NCI-H1694 (cell line): ENCODE measurements at places on chromosomes 13 and 19.

DNA sequence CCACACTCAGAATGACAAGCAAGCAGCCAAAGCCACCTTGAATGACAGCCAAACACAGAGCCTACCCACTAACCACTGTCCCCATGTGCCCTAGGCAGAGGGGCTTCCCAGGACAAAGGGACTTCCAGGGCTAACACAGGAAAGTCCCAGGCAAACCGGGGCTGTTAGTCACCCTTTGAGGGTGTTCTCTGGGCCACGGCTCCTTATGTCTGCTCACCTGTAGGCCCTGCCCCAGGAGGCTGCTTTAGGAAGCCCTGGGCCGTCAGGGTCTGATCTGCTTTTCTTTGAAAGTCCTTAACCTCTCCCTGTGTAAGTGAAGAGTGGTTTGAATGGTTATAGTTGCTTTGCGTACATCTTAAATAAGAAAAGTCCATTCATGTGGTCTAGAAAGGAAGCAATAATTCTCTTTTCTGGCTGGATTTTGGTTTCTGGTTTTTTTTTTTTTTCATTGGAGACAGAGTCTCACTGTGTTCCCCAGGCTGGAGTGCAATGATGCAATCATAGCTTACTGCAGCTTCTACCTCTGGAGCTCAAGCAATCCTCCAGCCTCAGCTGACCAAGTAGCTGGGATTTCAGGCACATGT lies 161.4 kb downstream of the EFNB2 start:
- DNase-seq = no peak

DNA sequence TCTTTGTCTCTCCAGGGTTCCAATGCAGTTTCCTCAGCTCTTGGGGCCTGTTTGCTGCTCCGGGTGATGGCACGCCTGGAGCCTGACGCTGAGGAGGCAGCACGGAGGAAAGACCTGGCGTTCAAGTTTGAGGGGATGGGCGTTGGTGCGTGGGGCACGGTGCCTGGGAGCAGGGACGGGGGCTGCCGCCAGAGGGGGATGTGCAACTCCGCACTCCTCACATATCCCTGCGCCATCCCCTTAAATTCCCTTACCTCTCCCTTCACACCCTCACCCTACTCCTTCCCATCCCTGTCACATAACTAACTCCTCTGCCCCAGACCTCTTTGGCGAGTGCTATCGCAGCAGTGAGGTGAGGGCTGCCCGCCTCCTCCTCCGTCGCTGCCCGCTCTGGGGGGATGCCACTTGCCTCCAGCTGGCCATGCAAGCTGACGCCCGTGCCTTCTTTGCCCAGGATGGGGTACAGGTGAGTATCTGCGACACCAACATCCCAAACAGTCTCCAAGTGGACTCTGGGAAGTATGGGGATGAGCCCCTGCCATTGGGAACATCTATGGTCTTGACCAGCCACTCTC lies 31.1 kb downstream of the TRPM4 start:
- DNase-seq = no peak

DNA sequence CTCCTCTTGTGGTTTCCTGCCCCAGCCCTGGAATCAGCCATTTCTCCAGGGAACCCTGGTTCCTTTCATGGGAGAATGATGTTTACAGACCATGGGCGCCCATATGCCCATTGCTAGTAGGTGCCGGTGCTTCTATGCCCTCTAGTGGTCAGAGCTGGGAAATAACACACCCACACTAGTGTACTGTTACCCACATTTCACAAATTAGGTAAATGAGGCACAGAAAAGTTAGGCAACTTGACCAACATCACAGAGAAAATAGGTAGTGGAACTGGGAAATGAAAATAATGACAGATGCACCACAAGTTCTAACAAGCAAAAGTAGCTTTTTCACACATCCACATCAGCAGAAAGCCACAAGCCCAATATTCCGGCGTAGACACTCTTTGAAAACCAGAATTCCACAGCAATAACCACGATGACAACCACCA lies 1.3 kb upstream of the CEACAM3 start:
- DNase-seq = peak; percentile 49

GRCh38 chr19:16098821-16099220 lies 12.9 kb upstream of the RAB8A start:
- no peak for DNase-seq

DNA sequence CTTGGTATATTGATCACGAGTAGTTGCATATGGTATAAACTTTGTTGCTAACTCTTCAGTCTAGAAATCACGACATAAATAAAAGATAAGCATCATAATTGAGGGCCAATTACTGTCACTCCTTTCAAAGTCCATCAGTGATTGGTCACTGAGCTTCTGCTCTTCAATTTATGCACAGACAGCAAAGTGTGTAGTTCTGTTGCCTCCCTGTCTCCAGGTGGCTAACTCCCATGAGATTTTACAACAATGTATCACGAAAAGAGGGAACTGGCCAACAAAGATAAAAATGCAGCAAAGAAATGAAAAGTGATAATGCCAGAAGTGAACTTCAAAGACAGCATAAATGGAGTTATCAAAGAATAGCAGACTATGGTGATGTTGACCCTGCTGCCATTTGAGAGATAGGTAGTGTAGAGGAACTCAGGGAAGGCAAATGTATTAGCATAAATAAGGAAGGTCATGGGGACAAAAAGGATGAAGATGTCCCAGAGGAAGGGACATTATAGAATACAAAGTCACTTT lies 12.7 kb upstream of the TNFSF14 start:
- DNase-seq = no peak

DNA sequence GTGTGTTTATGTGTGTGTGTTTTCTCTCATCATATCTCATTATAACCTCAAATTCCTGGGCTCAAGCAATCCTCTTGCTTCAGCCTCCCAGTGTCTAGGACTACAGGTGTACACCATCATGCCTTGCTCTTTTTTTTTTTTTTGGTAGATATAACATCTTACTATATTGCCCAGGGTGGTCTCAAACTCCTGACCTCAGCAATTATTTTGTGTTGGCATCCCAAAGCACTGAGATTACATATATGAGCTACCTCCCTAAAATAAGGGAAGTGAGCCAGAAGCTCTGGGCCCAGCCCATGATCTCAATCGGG lies 448 bp upstream of the ZNF543 start:
- no peak for DNase-seq

- no peak for DNase-seq
Measured at GRCh38 chr19:58450856-58451357, 515 bp upstream of the ZNF324B start.

GRCh38 chr13:23985839-23986238 lies 88.5 kb upstream of the C1QTNF9B start:
- DNase-seq = no peak

DNA sequence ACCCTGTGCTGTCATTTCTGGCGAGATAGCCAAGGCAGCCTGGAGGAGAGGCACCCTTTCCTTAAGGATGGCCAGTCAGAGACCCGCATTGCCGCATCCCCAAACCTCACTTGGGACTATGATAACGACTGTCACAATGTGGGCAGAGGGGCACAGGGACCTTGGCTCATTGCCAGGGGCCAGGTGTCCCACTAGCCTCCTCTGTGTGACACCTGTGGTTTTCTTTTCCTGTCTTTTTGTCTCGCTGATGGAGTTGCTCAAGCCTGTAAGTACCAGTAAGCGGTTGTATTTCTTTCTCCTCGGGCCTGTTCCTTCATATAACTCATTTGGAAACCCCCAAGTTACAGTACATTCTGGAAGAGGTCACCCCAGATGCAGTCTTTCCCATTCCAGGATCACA lies 59.5 kb downstream of the TDRD12 start:
- no peak for DNase-seq

DNA sequence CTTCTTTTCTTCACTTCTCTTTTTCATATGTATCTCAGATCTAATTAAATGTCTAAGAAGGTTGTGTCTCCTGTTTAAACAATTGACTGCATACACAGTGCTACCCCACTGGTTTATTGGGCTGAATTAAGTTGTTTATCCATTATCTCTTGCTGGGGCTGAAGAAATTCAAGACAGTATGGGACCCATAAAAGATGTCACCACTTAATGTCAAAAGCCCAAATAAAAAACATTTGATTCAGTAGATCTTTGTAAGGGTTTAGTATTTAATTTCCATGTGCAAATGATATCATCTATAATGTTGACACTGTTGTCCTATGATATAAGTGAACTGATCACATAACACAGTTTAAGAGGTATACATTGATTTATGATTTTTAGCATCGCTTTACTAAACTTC lies 1431.9 kb upstream of the PCDH20 start:
- no peak for DNase-seq

GRCh38 chr19:3615524-3616135 lies 9.0 kb upstream of the TBXA2R start:
- no peak for DNase-seq

- no peak for DNase-seq
Measured at GRCh38 chr19:19057720-19058119, 6.1 kb upstream of the SLC25A42 start.

- DNase-seq = no peak
Measured at GRCh38 chr19:13036366-13036976, 41.2 kb downstream of the NFIX start.
